ENCODE measurements at places on chromosomes 7 and 10.

DNA sequence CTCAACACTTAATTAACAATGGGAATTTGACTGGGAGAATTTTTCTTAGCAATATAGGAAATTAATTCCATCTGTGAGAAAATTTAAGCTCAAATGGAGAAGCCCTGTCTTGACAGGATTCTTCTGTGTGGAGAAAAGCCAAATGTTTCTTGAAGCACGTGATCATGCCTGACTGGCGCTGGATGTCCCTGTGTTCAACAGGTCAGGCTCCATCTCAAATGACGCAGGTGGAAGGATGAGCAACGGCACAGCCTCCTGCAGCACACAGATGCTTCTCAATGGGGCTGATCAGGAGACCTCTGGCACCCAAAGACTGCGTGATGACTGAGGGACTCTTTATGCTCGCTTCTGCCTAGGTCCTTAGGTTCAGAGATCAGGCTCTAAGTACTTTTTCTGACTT, 143.8 kb downstream of the RSU1 start:
- no peak for DNase-seq

- DNase-seq = no peak
Observed at GRCh38 chr10:118571123-118571522, 24.3 kb downstream of the PRLHR start.

- no peak for DNase-seq
Observed at GRCh38 chr7:35374858-35375257, 121.0 kb upstream of the TBX20 start.

GRCh38 chr10:93554760-93555432, 11.6 kb upstream of the FFAR4 start:
- peak; percentile 48 for DNase-seq

- DNase-seq = no peak
Observed at GRCh38 chr7:45700556-45700955, 126.4 kb downstream of the ADCY1 start.

DNA sequence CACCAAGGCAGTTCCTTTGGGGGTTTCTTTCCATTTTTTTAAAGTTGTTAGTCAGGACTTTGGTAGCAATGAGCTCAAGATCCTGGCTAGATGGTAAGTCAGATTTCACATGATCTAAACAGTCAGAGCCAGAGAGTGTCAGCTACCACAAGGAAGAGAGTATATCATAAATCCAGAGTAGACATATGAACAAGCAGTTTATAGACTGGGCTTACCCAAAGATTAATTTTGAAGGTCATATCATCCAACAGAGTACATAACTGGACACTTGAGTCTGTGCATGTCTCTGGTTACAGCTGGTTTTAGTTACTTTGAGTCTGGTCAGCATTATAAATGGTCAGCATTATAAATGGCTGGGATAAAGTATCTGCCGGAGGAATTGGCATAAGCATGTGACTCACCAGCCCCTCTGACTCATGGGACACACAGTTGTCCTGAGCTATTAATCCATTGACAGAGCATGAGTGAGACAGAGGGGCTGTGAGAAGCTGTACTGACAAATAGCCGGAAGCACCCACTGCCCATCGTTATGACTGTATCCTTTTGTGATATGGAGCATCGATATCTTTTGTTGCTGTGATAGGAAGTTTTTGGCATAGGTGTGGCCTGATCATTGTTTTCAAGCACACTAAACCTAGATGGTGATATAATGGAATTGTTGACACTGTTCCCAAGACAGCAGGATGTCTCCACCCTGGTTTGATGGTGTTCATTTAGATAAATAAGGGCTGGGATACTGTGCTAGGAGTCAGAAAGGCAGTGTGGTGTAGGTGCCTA, 19.3 kb downstream of the PPP1R3C start:
- no peak for DNase-seq

GRCh38 chr10:61623161-61623560, 39.6 kb upstream of the CABCOCO1 start:
- no peak for DNase-seq

DNA sequence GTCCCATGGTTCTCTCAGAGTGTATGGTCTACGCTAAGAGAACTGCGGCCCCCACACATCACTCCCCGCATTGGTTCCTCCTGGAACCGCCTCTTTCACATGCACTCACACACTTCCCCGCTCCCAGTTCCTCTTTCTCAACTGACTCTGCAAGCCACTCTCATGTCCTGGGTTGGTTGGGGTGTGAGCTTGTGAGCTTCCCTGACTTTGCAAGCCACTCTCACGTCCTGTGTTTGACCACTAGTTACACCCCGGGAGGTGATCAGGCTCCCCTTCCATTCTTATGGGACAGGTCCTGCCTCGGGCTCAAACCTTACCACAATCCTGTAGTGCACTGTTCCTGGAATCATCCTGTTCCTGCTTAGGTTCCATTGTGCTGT, 105.0 kb downstream of the TRIM24 start:
- no peak for DNase-seq

DNA sequence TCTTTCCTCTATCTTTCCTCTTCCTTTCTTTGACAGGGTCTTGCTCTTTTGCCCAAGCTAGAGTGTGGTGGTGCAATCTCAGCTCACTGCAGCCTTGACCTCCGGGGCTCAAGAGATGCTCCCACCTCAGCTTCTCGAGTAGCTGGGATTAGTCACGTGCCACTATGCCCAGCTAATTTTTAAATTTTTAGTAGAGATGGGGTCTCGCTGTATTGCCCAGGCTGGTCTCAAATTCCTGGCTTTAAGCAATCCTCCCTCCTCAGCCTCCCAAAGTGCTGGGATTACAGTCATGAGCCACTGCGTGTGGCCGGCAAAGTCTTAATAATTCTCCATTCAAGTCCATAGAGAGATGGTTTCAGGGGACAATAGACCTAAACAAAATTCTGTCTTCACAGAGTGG, 40.2 kb downstream of the COL26A1 start:
- DNase-seq = no peak

DNA sequence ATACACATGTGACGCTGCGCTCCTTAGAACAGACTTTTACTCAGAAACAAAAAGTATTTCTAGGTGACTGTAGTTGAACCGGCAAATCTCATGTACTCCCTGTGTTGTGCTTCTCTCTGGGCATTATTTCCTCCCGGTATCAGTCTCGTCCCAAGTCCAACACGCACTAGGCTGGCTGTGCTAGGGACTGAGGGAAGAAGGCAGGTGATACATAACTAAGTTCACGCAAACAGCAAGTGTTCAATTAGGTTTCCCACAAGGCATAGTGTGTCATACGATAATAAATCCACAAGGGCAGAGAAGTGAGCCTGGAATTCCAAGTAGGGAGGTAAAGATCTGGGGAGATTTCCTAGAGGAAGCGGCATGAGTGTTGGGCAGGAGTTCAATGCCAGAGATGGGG, 20.4 kb downstream of the FAM53B start:
- no peak for DNase-seq

GRCh38 chr7:47153058-47153457, 428.9 kb downstream of the TNS3 start:
- DNase-seq = no peak

DNA sequence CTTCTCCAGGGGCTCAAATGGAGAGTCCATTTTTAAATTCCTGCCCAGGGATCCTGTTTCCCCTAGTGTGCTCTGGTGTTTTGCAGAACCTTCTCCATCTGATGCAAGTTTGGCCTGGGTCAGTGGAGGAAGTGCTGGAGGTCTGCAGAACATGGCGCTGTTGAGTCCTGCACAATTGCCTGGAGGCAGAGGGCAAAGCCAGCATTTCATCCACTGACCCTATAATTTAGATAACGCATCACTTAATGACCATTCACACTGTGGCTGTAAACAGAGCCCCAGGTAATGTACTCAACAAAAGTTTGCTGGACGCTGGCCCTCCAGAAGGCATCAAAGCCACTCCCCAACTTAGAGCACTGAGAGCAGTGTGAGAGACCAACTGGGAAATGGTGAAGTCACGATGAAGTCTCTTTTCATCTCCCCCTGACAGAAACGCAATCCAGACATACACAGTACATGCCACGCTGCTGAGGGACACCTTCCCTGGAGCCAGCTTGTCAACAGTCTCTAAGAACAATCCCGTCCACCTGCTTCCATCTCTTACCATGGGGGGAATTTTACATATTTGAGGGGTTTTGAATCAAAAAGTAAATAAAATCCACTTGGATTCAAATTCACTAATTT, 13.4 kb downstream of the C10orf71 start:
- no peak for DNase-seq

DNA sequence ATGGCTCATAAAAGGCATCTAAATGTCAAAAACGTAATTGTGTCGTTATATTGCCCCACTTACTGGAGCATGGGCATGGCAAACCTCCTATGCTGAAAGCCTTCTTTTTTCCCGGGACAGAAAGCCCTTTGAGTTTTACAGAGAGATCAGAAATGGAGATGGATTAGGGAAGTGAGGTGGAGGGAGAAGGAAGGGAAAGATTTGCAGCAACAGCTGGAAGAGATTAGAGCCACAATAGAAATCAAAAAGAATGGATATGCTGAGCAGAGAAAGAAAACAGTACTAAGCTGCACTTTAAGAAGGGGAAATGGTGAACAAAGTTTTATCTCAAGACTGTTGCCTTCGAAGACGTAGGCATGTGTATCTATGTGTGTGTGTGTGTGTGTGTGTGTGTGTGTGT, 97.2 kb upstream of the PCGF5 start:
- DNase-seq = no peak

- DNase-seq = no peak
Observed at GRCh38 chr7:33452805-33453502, 323.6 kb downstream of the BBS9 start.

GRCh38 chr7:99109108-99110051, 34.5 kb downstream of the SMURF1 start:
- peak; percentile 84 for DNase-seq

GRCh38 chr10:3278771-3279170, 106.2 kb upstream of the PITRM1 start:
- DNase-seq = no peak
